Amygdala (tissue), 56 donors: ENCODE measurements at places on chromosomes 7 and 10.

DNA sequence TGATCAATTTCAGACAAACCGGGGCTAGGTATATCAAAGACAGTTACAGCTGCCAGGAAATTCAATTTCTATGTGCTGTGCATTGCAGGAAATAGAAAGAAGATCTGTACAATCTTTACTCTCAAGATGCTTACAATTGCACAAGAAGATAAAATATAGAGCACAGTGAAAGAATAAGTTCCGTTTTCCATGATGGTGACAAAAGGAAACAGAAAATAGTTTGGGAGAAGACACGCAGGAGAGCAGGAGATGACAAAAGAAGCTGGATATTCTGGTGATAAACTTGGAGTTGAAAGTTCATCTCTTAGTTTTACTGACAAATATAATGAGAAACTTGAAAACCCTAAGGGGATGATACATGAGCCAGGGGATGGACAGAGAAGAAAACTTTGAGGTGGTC, 646.0 kb downstream of the PARD3 start:
- DNase-seq, result no peak

DNA sequence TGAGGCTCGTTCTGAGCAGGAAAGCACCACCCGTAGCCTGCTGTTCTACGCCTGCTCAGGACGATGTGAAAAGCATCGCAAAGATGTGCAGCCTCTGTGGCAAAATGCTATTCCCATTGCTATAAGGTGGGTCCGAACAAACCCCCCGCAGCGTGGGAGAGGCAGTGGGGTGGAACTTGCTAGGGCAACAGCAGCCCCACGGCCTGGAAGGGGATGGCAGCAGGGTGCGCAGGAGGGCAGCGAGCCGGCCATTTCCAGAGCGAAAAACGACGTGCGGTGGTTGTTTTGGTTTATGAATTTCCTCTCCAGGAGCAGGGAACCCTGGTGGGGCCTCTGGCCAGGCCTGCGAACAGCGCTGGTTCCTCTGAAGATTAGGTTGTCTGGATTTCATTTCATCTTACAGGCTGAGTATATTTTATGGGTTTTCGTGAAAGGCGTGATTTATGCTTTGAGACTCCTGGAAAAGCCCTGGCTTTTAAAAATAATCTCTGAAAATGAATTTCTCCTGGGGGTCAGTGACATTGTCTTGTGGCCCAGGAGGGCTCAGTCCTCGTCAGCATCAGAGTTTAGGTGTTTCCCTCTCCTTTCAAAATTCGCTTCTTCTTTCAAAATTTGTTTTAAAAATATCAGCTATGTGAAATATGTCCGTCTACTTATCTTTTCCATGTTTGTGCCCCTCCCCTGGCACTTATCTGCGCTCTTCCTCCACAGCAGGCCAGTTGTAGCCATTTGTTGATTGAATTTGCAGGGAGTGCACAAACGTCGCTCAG, 42.3 kb upstream of the UBE3C start:
- no peak for DNase-seq

GRCh38 chr7:45699015-45699309, 124.8 kb downstream of the ADCY1 start:
- no peak for DNase-seq

GRCh38 chr7:157625973-157626742, 289.4 kb downstream of the DNAJB6 start:
- no peak for DNase-seq

GRCh38 chr10:123570051-123570897, 95.9 kb upstream of the GPR26 start:
- DNase-seq, result no peak

DNA sequence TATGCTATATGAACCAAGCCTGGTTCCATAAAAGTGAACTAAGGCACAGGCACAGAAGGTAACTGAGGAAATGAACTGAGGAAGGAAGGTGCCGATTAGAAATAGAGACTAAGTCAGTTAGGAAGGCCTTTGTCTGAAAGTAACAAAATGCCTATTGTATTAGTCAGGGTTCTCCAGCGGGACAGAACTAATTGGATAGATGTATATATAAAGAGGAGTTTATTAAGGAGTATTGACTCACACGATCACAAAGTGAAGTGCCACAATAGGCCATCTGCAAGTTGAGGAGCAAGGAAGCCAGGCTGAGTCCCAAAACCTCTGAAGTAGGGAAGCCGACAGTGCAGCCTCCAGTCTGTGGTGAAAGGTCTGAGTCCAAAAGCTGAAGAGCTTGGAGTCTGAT, 13.9 kb upstream of the PLXNA4 start:
- no peak for DNase-seq

GRCh38 chr10:47041396-47042198, 130.4 kb downstream of the PTPN20 start:
- no peak for DNase-seq

GRCh38 chr10:31816318-31816717, 112.3 kb downstream of the ARHGAP12 start:
- DNase-seq, result no peak

- DNase-seq, result no peak
Observed at GRCh38 chr10:36248304-36248981, 606.3 kb upstream of the FZD8 start.

DNA sequence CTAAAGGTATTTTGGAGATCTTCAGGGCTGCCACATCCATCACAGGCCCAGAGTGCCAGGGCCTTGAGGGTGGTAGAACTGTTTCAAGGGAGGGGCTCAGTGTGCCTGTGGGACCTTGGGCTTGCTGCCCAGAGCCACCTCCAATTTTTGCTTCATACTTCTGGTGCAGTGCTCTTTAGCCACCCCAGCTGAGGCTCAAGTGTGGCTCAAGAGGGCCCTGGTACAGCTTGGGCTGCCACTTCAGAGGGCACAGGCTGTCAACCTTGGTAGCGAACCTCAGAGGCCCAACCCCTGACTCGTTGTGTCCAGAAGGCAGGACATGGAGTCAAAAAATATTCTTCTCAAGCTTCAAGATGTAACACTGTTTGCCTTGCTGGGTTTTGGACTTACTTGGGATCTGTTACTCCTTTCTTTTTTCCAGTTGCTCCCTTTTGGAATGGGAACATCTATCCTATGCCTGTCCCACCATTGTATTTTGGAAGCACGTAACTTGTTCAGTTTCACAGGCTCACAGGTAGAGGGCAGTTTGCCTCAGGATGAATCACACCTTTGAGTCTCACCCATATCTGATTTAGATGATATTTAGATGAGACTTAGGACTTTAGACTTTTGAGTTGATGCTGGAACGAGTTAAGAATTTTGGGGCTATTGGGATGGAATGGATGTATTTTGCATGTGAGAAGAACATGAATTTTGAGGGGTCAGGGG, 224.8 kb downstream of the RPS24 start:
- DNase-seq, result no peak

DNA sequence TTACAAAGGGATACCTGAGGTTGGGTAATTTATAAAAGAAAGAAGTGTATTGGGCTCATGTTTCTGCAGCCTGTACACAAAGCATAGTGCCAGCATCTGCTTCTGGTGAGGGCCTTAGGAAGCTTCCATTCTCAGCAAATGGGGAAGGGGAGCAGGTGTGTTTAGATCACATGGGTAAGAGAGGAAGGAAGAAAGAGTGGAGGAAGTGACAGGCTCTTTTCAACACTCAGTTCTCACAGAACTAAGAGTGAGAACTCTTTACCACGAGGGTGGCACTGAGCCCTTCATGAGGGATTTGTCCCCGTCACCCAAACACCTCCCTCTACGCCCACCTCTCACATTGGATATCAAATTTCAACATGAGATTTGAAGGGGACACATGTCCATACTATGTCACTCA, 506 bp upstream of the FAM170B start:
- no peak for DNase-seq

DNA sequence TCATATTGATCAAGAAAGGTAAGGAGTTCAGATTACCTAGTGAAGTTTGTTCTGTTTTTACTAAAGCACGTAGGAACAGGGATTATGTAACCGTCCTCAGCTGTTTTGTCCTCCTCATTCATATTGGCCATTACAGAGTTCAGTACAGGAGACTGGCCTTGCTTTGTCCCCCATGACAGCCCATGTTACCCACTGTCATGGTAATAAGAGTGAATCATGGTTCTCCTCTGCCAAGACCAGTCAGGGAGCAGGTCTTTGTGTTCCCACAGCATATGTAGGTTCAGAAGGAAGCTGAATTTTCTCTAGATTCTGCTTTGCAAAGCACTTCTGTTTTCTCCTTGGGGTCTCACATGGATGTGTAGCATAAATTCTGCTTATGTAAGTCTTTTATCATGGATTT, 106.2 kb upstream of the GPR141 start:
- DNase-seq, result no peak

DNA sequence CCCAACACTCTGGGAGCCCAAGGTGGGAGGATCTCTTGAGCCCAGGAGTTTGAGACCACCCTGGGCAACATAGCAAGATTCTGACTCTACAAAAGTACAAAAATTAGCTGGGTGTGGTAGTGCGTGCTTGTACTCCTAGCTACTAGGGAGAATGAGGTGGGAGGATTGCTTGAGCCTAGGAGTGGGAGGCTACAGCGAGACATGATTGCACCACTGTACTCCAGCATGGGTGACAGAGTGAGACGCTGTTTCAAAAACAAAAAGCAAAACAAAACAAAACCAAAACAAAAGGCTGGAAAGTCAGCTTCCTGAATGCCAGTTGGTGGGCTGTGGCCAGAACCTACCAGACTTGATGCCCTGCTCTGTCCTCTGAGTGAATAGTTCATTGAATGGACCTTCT, 242.8 kb downstream of the PHTF2 start:
- no peak for DNase-seq

DNA sequence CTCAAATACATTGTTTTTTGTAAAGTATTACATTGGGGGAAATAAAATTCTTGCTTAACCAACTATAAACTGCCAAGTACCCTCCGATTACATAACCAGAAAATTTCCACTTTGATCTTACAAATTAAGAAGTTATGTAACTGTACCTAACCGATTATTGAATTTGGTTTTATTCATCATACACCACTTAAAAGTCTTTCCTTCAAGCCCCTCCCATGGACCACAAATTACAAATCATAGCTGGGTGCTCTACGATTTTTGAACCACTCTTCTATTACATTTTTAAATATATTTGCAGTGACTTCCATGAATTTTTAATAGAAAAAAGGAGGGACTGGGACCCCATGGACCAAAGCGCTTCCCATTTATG, 630 bp downstream of the ZNF680 start:
- DNase-seq, result no peak

GRCh38 chr7:115822380-115822779, 208.2 kb downstream of the TFEC start:
- no peak for DNase-seq

- DNase-seq, result no peak
Observed at GRCh38 chr10:124333931-124334330, 84.8 kb downstream of the OAT start.

DNA sequence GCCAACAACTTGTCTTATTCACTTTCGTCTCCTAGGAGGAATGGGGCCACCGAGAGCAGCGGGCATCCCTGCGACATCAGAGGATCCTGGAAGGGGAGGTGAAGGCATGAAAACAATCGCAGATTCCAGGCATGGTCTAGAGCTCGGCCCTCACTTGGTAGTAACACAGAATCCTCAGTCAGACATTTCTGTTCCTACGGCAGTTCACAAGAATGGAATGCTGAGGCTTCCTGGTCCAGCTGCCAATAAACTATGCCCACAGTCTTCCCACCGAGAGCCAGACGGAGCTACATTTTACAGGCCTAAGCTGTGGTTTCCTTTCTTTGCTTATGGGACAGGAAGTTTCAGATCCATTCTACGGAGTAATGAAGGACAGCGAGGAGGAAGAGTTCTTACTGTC, 75.8 kb downstream of the OR13A1 start:
- no peak for DNase-seq

- no peak for DNase-seq
Observed at GRCh38 chr10:11225935-11226334, 208.3 kb downstream of the CELF2 start.

DNA sequence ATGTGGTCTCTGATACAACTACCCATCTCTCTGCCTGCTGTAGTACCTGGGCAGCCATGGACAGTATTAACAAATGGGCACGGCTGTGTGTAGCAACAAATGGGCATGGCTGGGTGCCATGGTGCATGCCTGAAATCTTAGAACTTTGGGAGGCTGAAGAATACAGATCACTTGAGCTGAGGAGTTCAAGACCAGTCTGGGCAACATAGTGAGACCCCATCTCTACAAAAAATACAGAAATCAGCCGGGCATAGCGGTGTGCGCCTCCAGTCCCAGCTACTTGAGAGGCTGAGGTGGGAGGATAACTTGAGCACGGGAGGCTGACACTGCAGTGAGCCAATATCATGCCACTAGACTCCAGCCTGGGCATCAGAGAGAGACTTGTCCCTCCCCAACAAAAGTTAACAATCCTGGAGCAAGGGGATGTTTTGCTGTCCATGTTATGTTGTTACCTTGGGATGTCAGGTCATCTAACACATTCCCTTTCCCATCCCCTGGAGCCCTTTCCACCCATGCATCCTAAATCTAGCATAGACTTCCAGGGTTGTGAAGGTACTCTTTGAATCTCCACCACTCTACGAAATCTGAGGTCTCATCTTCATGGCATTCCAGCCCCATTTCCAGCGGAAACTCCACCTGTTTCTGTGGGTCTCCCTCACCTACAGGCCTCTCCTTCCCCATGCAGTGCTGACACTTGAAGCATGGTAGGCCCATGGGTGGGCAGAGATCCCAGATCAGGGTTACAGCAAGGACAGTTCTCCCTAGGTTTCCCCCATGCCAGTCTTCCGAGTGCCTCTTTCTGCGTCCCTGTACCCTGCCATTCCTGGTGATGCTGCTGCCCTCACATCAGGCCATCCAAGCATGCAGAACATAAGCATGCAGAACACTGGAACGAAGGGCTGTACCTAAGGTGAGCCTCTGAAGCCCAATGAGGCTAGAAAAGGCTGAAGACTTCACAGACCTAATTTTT, 13.1 kb downstream of the FXYD4 start:
- no peak for DNase-seq

DNA sequence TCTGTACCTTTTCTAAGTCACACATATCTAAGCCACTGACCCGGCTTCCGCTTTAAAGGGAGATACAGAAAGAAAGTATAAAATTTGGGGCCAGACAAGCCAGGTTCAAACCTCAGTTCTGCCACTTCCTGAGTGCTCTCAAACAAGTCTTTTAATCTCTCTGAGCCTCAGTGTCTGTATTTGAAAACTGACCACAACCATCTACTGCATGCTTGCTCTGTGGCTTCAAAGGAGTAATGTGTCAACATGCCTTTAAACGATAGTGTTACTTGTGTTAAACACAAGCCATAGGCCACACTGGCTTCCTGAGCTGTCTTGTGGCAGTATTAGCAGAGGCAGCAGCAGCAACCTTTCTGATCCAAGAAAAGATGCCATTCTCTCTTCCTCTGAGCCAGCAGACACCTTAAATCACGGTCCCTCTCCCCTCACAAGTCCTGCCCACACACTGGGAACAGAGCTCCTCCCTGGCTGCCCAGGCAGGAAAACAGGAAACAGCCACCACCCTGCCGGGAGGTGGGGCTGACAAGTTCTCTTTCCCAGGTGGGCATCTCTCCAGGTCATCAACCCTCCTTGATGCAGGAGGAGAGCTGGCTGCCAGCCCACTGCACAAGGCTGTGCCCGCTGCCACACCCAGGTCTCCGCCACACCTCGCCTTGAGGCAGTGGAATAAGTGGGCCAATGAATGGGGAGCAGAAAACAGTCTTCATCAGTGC, 10.7 kb downstream of the HIP1 start:
- DNase-seq, result no peak

- DNase-seq, result no peak
Observed at GRCh38 chr7:118175740-118176139, 8.2 kb upstream of the LSM8 start.

GRCh38 chr7:81170291-81170690, 251.4 kb upstream of the SEMA3C start:
- no peak for DNase-seq
